HFFc6 (cell line): ENCODE measurements at places on chromosomes 7 and 10.

DNA sequence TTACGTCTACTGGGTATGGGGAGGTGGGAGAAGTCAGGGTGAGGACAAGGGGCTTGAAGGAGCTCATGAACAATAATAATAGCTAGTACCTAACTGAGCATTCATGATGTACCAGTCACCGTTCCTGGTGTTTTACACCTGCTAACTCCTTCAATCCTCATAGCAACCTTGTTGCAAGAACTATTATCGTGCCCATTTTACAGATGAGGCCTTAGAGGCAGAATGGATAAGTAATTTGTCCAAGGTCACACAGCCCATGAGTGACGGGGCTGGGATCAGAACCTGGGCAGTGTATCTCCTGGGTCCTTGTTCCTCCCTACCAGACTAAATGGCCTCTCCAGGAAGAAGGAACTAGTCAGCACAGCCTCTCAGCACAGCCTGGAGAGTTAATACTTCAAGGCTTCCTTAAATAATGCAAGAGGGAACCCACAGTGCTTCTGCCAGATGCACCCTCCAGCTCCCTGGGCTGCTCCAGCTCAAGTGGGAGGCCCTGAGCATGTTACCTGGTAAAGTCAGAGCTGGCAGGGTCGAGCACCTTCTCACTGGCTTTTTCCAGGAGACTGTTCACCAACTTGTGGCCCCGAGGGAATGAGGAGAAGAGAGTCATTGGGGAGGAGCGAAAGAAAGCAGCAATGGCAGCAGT lies 28.8 kb downstream of the RRP12 start:
- H3K4me1 ChIP-seq = no peaks in the 10 kb centered on the region
- DNase-seq = no peak
- H3K27me3 ChIP-seq = no peaks in the 10 kb centered on the region; the same call in 1 of the 2 replicates
- H3K4me3 ChIP-seq = no peak overlapping the region
- peaks cover 17% of the 10 kb centered on the region for H3K36me3 ChIP-seq

DNA sequence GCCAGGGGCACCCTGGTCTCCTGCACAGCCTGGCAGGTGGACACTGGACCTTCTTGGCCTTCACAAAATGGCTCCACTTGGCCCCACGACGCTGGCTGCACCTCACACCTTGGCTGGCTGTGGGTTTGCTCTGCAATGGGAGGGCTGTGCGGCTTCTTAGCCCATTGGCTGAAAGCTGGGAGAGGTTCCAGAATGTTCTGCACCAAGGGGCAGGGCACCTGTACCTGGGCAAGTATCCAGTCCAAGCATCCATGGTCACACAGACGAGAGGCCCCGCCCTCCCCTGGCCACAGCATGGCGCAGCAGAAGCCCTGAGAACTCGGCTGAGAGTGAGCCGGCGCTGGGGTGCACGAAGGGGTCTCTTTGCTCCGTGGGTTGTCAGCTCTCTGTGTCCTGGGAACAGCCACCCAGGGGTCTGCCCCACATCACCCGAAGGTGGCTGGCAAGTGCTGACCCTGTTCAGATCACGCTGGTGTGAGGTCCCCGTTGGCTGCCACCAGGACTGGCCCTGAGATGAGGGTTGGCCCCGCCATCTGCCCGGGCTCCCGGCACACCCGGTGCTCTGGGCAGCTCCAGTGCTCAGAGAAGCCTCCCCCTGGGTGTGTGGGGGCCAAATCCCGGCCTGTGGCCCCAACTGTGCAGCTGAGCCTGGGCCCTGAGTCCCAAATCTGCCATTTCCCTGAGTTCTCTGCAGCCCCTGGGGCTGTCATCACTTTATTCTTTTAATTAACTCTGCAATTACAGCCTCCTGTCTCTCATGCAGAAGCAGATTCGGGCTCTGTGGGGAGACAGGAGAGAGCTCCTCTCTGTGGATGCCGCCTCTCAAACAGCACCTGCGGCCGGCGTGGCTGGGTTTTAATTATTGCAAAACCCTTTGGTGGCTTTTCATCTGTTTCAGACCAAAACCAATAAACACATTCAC lies 19.4 kb upstream of the ADGRA1 start:
- no peak overlapping the region for H3K27ac ChIP-seq
- no peak for DNase-seq
- no peaks in the 10 kb centered on the region for H3K4me1 ChIP-seq
- no peaks in the 10 kb centered on the region for H3K36me3 ChIP-seq

GRCh38 chr7:149753375-149754233 lies 19.8 kb downstream of the ZNF467 start:
- DNase-seq = no peak
- no peak overlapping the region for H3K27ac ChIP-seq
- H3K4me3 ChIP-seq = no peak overlapping the region
- peaks cover 29% of the 10 kb centered on the region for H3K27me3 ChIP-seq
- no peaks in the 10 kb centered on the region for H3K36me3 ChIP-seq
- no peaks in the 10 kb centered on the region for H3K4me1 ChIP-seq

- peaks cover 11% of the 10 kb centered on the region for H3K36me3 ChIP-seq
- DNase-seq = peak; percentile 73
- peak overlapping the region; percentile 37 for H3K4me3 ChIP-seq
These were observed 3.1 kb downstream of the KLLN start for GRCh38 chr10:87860156-87860795.

- H3K4me3 ChIP-seq = no peak overlapping the region
- peaks cover 3% of the 10 kb centered on the region; the same call in 1 of the 2 replicates for H3K27me3 ChIP-seq
- DNase-seq = no peak
These were observed 299.7 kb downstream of the ZEB1 start for GRCh38 chr10:31618541-31619291.

DNA sequence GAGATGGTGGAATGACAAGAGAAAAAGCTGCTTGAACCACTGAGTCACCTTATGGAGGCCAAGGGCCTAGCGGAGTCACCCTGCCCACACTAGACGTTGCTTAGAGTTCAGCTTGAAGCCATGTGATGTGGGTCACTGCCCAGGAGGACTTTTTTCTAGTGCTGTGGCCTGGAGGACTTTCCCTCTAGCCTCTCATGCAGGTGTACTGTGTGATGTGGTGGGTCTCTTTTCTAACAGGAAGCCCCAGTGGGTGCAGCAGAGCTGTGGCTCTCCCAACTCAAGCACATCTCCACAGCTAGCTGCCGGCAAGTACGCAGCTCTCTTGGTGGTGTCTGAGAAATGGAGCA lies 13.6 kb downstream of the POR start:
- DNase-seq = no peak
- H3K27ac ChIP-seq = no peak overlapping the region
- peaks cover 8% of the 10 kb centered on the region; the same call in 1 of the 2 replicates for H3K4me1 ChIP-seq
- H3K36me3 ChIP-seq = peaks cover 18% of the 10 kb centered on the region
- H3K4me3 ChIP-seq = no peak overlapping the region
- no peaks in the 10 kb centered on the region; the same call in 1 of the 2 replicates for H3K27me3 ChIP-seq

GRCh38 chr10:1212571-1213141 lies 156.5 kb downstream of the WDR37 start:
- DNase-seq = no peak
- H3K27me3 ChIP-seq = no peaks in the 10 kb centered on the region; the same call in 1 of the 2 replicates
- no peaks in the 10 kb centered on the region for H3K36me3 ChIP-seq
- H3K4me3 ChIP-seq = no peak overlapping the region

DNA sequence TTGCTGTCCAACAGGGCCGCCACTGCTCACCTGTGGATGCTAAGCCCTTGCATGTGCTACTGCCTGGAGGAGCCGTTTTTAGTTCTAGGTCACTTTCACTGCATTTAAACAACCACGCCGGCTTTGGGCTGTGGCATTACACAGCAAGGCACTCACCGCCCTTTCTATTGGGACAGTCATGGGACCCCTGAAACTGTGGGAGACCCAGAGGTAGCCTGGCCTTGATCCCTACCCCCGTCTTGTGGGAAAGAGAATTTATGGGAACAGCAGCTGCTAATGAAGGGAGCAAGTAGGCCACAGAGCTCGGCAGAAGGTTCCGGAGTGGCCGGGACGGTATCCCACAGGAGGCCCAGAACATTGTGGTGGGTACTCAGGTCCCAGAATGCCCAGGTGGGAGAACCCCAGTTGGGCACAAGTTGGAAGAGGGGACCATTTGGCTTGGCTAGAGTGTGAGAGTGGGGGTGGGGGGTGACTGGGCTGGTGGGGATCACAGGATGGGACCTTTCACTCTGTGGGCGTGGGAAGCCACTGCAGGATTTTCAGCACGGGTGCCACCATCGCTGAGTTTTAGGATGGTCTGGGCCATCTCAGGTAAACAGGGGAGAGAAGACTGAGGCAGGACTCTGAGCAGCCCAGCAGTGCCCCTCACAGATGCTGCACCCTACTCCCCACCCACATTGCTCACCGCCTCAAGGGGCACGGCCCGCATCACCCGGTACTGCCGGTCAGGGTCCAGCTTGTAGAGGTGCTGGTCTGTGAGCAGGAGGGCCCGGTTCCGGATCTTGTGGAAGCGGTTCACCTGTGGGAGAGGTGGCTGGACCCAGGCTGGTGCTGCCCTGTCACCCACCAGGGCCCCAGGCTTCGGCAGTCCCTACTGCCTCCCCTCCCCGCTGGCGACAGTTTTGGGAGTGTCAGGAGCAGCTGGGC lies 15.2 kb downstream of the MYO1G start:
- no peak overlapping the region for H3K27ac ChIP-seq
- H3K27me3 ChIP-seq = peaks cover 10% of the 10 kb centered on the region
- DNase-seq = no peak
- no peak overlapping the region for H3K4me3 ChIP-seq
- H3K36me3 ChIP-seq = no peaks in the 10 kb centered on the region
- H3K4me1 ChIP-seq = peaks cover 14% of the 10 kb centered on the region

- peak overlapping the region; percentile 83; the same call in 1 of the 2 replicates for H3K27ac ChIP-seq
- no peak overlapping the region for H3K4me3 ChIP-seq
- peaks cover 86% of the 10 kb centered on the region for H3K4me1 ChIP-seq
- peaks cover 4% of the 10 kb centered on the region; the same call in 1 of the 2 replicates for H3K36me3 ChIP-seq
- no peaks in the 10 kb centered on the region; the same call in none of the 2 replicates for H3K27me3 ChIP-seq
These were observed 117.0 kb upstream of the ARID5B start for GRCh38 chr10:61784354-61785133.

GRCh38 chr7:114243646-114244045 lies 171.0 kb upstream of the FOXP2 start:
- H3K4me3 ChIP-seq = no peak overlapping the region
- no peak for DNase-seq
- H3K36me3 ChIP-seq = peaks cover 3% of the 10 kb centered on the region; the same call in 1 of the 2 replicates
- H3K27me3 ChIP-seq = no peaks in the 10 kb centered on the region
